ENCODE measurements at places on chromosomes 5 and 9. TPM values are rescaled to one million over a fixed set of nuclear protein-coding genes. Genes with fewer than 3 reads are reported as not detected.

The IRX1 gene
- not detected for total RNA-seq

The PGM5 gene
- not detected for total RNA-seq

The PAIP2 gene
- total RNA-seq = 93.8 TPM

The SHISAL2B gene
- total RNA-seq = not detected

The NFIL3 gene
- 127 TPM for total RNA-seq

The CNTNAP3 gene
- total RNA-seq = not detected

The PHF24 gene
- total RNA-seq = 0.57 TPM

The C5orf52 gene
- 0.42 TPM for total RNA-seq

The TAL2 gene
- not detected for total RNA-seq

- no peak for DNase-seq
Observed at GRCh38 chr9:75850459-75851200, 39.8 kb upstream of the PCSK5 start.

- DNase-seq = no peak
Observed at GRCh38 chr9:111037356-111037707, 938 bp downstream of the LPAR1 start.

DNA sequence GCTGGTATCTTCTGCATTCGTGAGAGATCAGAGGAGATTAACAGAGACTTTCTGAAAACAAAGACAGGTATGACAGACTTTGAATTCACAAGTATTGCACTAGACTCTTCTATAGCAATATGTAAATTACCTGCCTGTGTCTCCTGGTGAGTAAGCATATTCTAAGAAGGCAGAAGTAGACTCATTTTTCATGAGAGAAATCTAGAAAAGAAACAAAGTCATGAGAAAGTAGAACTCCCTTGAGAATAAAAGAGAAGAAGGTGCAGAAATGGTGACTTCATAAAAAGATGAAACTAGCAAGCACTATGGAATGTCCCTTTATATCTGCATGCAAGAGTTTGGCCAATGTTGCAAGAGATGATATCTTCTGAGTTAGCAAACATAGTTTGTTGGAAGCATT, 419.8 kb downstream of the DMRT2 start:
- no peak for DNase-seq

GRCh38 chr5:124341066-124341858, 405.2 kb downstream of the ZNF608 start:
- no peak for DNase-seq

DNA sequence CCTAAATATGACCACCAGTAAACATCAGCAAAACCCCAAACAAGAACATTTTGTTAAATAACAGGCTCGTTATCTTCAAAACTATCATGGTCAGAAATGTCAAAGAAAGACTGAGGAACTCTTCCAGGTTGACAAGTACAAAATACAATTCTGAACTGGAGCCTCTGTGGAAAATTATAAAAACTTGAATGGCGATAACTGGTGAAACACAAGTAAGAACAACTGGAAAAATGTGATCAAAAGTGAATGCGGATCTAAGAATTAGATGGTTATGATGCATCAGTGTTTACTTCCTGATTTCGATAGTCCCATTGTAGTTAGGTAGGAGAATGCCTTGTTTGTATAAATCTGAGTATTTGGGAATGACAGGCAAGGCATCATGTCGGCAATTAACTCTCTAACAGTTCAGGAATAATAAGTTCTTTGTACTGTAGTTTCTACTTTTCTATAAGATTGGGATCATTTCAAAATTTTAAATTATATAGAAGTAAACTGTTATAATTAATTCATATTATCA, 740.2 kb upstream of the DMAC1 start:
- DNase-seq = no peak

- DNase-seq = no peak
Observed at GRCh38 chr5:107274571-107274970, 396.2 kb downstream of the EFNA5 start.

GRCh38 chr5:159104051-159104651, 4.4 kb upstream of the EBF1 start:
- no peak for DNase-seq

- no peak for DNase-seq
Observed at GRCh38 chr9:129285382-129285781, 107.3 kb upstream of the IER5L start.

- no peak for DNase-seq
Observed at GRCh38 chr5:35990941-35991611, at the start of gene UGT3A1. TSS of gene UGT3A1 (minus strand) at chr5:35991390. CDS start at chr5:35991240, 150 bp downstream.

GRCh38 chr9:101354143-101354764, 30.6 kb downstream of the BAAT start:
- no peak for DNase-seq

DNA sequence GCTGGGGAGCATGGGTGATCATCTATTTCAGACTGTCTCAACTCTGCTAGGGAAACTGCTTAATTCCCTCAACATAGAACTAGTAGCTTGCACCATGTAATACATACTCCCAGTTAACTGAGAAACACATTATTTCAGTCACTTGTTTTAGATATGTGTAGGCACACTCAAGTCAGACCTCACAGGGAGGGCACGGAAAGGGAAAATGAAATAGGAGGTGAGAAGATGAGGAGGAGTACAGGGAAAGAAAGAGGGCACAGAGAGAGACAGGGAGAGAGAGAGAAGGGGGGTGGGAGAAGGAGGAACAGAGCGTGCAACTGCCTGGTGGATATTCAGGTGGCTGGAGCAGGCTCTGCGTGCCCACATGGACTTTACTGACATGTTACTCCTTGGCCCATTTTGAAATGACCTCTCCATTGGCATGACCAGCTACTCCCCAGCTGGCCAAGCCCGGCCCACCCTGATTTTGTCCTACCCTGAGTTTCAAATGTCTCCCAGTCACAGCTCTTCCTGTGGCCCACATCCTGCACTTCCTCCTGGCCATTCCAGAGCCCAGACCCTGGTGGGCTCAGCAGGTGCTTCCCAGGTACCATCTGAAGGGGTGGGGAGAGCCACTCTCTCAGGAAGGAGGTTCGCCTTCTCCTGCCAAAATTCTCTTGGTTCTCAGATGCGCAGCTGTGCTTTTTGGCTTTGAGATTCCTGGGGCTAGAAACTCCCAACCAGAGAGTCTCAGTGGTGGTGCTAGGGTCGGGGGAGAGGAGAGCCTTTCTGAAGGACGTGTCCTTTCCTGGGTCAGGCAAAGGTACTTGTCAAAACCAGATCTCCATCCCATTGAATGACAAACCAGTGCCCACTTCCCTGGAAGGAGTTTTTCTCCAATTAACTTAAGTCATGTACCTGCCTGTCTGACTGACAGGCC, 229.4 kb downstream of the FSTL4 start:
- no peak for DNase-seq

Data from activated CD4-positive, alpha-beta T cell treated with anti-CD3 and anti-CD28 coated beads, Interleukin-2, amount 10 ng/mL, durations not matched to agents 24 days and 14 days (primary cell).